ENCODE measurements at places on chromosomes 5 and 9.

GRCh38 chr5:44336708-44337107, 52.5 kb downstream of the FGF10 start:
- DNase-seq, result no peak

GRCh38 chr9:89848060-89849040, 243.5 kb downstream of the GADD45G start:
- no peak for DNase-seq

GRCh38 chr9:92747459-92748232, 17.0 kb downstream of the BICD2 start:
- no peak for DNase-seq

GRCh38 chr5:103587185-103587748, 24.7 kb upstream of the NUDT12 start:
- no peak for DNase-seq

GRCh38 chr9:98515506-98516204, 193.1 kb downstream of the GABBR2 start:
- no peak for DNase-seq

DNA sequence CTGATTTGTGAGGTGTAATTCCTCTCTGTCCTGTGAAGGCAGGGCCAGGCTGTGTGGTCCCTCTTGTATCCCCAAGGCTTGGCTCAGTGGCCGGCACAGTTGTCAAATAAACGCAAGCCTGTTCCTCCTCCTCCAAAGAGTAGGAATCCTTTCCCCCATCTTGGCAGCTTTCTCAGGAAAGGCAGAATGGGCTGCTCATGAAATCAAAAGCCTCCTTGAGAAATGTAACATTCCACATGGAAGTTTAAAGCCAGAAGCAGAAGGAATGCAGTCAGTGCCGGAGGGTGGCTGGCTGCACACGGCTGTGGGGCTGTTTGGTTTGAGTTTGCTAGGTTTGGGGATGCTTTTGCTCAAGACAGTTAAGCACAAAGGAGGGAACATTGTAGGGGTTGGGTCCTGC, 34.5 kb upstream of the MED10 start:
- no peak for DNase-seq

DNA sequence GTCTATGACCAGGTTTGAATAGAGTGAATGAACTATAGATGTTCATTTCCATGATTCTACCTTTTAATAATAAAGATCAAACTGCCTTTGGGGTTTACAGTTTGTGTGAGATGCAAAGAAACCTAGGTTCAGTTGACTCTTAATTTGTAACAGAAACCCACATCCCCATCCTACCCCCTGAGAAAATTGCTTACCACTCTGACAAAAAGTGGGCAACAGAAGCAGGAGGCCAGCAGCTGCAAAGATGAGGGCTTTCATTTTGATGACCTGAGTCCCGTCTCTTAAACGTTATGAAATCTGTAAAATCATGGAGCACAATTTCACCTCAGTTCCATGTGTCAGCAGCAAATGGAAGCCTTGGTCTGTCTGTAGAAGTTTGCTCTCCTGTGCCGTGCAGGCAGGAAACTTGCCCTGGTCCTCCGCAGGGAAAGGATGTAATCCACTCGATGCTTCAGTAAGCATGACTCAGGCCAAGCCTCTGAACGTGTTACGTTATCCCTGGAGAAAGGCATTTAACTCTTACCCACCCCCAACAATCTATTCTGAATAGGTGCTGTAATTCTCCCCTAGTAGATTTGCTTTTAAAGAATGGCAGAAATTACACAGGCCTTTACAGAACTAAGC, at the start of gene F2RL2:
Gene F2RL2, minus strand, starts transcription at position 431 of the 624 bp plus-strand sequence. Its CDS starts 173 bp downstream, at position 258.
- no peak for DNase-seq

GRCh38 chr9:105218673-105219072, 25.8 kb upstream of the SLC44A1 start:
- DNase-seq, result no peak

DNA sequence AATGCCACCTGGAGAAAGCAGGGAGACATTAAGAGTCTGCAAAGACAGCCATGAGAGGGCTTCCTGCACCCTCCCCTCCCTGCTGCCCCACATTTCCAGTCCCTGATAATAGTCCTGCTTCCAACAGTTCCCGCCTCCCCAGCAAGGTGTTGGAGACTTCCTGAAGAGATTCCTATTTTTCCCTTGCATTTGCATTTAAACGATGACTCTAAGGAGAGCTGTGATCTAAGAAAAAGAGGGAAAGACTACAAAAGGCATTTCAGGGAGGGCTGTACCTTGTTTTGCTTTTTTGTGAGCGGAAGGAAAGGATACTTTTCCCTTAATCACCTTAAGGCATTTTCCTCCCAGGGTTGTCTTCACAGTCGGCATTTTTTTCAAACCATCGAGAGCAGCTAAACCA, 62.1 kb downstream of the GAS1 start:
- DNase-seq, result no peak

GRCh38 chr9:38713426-38713825, 6.5 kb downstream of the FAM240B start:
- no peak for DNase-seq

DNA sequence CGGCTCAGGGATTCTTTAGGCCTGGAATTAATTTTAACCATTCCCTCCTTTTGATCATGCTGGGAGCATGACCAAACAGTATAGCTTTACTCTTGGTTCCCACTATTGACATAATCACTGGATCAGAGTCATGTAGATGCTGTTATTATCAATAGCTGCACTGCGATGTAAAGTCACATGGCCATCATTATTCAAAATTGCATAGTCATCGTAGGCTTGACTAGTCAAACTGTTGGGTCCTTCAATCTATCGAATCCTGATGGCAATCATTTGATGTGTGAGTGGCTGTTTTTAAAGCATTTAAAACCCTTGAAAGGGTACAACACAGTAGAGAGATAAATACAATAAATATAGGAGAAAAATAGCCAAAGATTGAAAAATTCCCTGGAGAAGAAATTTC, 1194.1 kb downstream of the EFNA5 start:
- no peak for DNase-seq

DNA sequence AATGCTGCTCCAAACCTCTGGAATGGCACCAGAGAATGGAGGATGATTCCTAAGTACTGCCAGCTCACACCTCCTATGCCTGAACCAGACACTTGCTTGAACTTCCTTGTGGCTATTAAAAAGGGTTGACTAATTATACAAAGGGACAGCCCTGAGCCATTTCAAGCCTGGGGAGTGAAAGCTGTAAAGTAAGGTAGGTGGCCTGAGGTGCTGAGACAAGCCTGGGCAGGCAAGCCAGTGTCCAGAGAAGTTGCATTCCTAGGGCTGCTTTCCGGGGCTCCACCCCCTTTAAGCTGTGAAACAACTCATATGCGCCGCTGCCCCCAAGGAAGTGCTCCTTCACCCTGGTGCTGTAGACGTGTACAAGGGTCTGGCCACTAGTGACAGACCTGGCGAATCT, 79.9 kb upstream of the SLC1A3 start:
- DNase-seq, result no peak

DNA sequence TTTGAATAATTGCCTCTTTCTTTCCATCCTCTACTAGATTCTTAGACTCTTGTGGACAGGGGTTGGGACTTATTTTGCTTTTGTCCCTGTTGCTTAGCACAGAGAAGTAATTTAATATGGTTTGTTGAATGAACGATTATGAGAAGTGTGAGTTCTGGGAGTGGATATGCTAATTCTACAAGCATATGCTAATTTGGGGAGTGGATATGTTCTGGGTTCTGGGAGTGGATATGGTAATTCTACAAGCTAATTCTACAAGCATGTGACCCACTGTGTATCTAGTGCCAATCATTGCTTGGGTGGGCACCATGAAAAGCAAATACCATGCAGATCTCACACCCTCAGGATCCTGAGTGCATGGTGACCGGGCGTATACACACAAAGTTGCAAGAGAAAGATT, 181.8 kb upstream of the IL12B start:
- DNase-seq, result no peak

- no peak for DNase-seq
Measured at GRCh38 chr5:28877050-28877449, 1838.7 kb upstream of the CDH9 start.

GRCh38 chr9:129613520-129614175, 7.3 kb downstream of the C9orf50 start:
- no peak for DNase-seq

GRCh38 chr5:58595952-58596351, 13.1 kb downstream of the RAB3C start:
- DNase-seq, result no peak

GRCh38 chr9:69326261-69326660, 1.2 kb downstream of the ENTREP1 start:
- DNase-seq, result no peak

DNA sequence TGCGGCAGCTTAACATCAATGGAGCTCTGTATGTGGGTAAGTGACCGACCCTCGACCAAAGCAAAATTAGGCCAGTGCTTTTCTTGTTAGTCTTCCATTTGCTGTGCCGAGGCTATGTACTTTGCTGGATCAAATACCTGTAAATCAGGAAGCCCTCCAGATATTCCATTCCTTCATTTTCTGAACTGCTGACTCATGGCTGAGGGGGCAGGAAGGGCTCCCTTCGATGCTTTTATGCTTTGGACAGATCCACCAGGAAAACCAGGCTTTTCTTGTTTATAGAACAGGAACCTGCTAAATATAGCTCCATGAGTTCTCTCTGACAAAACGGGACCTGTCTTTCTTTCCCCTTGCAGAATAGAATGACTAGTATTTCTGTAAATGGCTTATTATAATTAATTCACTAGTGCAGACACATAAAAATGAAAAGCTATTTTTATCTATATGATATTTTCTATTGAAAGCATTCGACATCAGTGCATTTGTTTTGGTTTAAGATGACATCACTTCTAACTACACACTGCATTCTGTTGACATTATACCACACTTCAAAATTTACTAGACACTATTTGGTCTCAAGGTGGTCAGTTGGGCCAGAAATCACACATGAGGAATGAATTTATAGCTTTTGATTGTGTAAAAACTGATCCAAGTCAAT, 93.3 kb downstream of the LIFR start:
- DNase-seq, result no peak

GRCh38 chr9:131405858-131406537, 12.1 kb downstream of the PRRC2B start:
- DNase-seq, result no peak

DNA sequence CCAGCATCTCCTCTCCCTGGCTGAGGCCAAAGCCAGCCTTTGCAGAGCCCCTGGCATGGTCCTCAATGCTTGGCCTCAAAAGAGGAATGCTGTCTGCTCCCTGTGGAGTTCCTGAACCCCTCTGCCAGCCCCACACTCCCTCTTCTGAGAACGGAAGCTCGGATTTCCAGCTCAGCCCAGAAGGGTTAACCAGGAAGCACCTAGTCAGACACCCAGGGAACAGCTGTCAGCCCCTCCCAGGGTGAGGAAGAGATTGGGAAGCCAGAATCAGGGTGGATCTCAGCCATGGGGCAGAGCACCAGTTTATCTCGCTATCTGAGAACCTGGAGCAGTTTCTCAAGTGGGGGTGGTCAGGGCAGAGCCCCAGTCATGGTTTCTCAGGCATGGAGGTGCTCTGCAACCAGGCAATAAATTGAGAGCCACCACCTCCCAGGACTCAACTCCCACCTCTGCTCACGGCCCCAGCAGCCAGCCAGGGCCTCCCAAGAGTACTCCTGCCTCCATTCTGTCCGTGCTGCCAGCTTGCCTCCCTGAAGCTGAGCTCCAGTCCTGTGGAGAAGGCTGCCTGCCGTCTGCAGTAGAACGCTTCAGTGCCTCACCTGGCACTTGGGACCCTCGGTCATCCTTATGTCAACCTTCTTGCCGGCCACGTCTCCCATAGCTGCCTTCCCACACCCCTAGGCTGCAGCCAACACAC, 7.6 kb downstream of the FOXE1 start:
- no peak for DNase-seq

GRCh38 chr9:133716564-133717112, 21.5 kb downstream of the SARDH start:
- DNase-seq, result no peak

- DNase-seq, result no peak
Measured at GRCh38 chr9:101628173-101628572, 33.4 kb upstream of the PPP3R2 start.

DNA sequence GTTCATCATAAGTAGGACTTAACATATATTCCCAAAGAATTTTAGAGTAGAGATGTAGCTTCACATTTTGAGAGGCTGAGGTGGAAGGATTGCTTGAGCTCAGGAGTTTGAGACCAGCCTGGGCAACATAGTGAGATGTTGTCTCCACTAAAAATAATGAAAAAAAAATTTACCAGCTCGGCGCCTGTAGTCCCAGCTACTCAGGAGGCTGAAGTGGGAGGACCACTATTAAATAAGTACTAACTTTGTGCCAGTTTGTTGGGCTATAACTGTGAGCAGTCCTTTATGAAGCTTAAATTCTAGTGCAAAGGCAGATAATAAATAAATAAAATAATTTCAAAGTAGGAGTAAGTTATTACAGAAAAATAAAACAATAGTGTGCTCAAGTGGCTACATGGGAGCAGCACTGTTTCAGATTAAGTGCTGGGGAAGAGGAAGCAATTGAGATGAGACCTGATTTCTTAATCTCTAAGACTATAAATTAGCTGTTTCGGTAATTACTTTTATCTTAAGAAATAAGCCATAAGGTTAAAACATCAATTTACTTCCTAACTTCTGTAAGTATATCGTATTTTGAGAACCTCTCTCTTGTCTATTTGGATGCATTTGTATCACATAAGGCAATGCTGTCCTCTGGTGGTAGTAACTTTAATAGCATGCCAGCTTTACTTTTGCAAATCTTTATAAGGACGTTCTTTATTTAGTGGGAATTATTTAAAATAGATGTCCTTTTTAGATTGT, 98.9 kb downstream of the CSNK1G3 start:
- no peak for DNase-seq

- no peak for DNase-seq
Measured at GRCh38 chr9:134293031-134293521, 33.2 kb upstream of the RXRA start.

GRCh38 chr5:109316634-109317033, 93.1 kb downstream of the PJA2 start:
- no peak for DNase-seq

- DNase-seq, result no peak
Measured at GRCh38 chr5:54259981-54260380, 50.4 kb downstream of the ARL15 start.

GRCh38 chr5:390623-391491, 52.1 kb upstream of the EXOC3 start:
- no peak for DNase-seq

DNA sequence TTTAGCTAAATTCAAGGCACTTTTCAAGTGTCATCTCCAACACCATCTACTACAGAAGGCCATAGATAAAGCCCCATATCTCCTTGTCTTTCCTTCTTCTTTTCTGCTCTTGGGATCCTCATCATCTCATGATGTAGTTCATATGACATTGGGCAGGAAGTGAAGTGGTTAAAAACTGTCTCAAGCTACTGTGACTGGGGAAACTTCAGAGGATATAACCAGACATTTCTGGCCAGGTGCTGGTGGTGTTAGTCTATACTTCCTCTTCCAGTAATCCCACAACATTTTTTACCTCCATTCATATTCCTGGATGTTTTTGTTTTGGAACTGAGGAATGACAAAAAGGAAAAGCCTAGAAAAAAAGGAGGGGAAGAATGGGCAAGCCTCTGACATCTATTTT, 188.7 kb downstream of the LURAP1L start:
- no peak for DNase-seq

- DNase-seq, result no peak
Measured at GRCh38 chr5:119250946-119251901, 104.6 kb upstream of the TNFAIP8 start.

GRCh38 chr9:14298601-14299022, 15.3 kb downstream of the NFIB start:
- DNase-seq, result no peak

- DNase-seq, result no peak
Measured at GRCh38 chr9:19875291-19875920, 86.6 kb upstream of the SLC24A2 start.

- DNase-seq, result no peak
Measured at GRCh38 chr9:88746029-88746742, 211.2 kb downstream of the NXNL2 start.

GRCh38 chr5:76402251-76402885, 717 bp upstream of the IQGAP2 start:
- DNase-seq, result peak; percentile 28

All from stimulated activated CD4-positive, alpha-beta T cell treated with anti-CD3 and anti-CD28 coated beads, Interleukin-1b, Interleukin-23, amount 100 ng/mL, for 1 hour (primary cell).